ENCODE measurements at places on chromosomes 11 and 22.

GRCh38 chr22:29156507-29156906 lies 49.2 kb upstream of the EMID1 start:
- no peak for DNase-seq

- no peak for DNase-seq
Observed at GRCh38 chr11:84963240-84963639, 663.9 kb downstream of the DLG2 start.

- DNase-seq: peak; percentile 14
Observed at GRCh38 chr22:27100789-27101188, 443.4 kb downstream of the MIAT start.

GRCh38 chr11:75653532-75653931 lies 15.3 kb downstream of the MAP6 start:
- DNase-seq: no peak

GRCh38 chr22:35754761-35755160 lies 37.1 kb downstream of the APOL5 start:
- no peak for DNase-seq

- peak; percentile 81 for DNase-seq
Observed at GRCh38 chr11:9861860-9862725, 198.2 kb downstream of the SWAP70 start.

GRCh38 chr22:31846161-31847115 lies 92.6 kb downstream of the DEPDC5 start:
- DNase-seq: no peak

DNA sequence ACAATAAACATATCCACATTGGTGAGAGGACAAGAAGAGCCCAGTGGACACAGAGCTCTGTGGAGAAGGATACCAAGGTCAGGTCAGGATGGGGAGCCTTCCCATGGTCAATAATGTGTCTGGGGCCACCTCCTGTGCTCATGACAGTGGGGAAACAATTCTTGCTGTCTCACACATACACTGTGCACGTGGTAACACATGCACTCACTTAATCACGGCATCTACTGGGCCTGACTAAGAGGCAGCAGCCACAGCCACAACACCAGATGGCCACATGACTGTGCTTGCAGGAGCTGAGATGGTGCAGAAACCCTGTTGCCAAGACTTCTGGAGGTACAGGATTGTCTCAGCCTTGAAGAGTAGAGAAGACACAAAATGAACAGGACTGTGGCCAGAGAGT lies 28.6 kb downstream of the C22orf42 start:
- no peak for DNase-seq

- DNase-seq: no peak
Observed at GRCh38 chr11:93113824-93114223, 84.0 kb downstream of the SLC36A4 start.

DNA sequence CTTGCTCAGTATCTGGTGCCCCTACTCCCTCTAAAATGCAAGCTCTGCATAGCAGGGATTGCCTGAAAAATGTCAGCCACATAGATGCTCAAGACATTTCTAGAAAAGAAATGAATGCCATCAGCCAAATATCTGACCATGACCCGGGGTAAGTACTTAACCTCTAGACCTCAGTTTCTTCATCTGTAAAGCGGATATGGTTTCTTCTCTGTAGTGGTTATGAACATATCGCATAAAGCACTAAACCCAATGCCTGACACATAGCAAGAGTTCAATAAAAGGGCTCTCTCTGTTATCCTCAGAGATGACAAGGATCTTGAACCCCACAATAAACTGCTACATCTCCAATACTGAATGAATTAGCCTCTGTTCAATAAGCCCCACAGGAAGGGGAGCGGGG lies 122.6 kb downstream of the ABTB2 start:
- DNase-seq: no peak

GRCh38 chr11:68938816-68939582 lies 35.3 kb downstream of the IGHMBP2 start:
- no peak for DNase-seq

DNA sequence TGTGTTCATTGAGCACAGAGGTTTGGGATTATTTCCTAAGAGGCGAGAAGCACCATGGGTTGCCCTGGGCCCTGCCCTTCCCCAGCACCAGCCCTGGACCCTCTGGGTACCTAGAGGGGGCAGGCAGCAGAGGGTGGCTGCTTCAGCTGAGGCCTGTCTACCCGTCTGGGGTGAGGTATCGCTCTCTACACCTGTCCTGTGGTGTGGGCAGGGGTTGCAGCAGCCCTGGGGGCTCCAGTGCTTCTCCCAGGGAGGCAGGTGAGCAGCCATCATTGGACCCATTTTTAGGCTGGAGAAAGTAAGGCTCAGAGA lies 15.6 kb downstream of the PRDM11 start:
- no peak for DNase-seq

- no peak for DNase-seq
Observed at GRCh38 chr22:47841156-47841555, 1078.7 kb downstream of the TBC1D22A start.

DNA sequence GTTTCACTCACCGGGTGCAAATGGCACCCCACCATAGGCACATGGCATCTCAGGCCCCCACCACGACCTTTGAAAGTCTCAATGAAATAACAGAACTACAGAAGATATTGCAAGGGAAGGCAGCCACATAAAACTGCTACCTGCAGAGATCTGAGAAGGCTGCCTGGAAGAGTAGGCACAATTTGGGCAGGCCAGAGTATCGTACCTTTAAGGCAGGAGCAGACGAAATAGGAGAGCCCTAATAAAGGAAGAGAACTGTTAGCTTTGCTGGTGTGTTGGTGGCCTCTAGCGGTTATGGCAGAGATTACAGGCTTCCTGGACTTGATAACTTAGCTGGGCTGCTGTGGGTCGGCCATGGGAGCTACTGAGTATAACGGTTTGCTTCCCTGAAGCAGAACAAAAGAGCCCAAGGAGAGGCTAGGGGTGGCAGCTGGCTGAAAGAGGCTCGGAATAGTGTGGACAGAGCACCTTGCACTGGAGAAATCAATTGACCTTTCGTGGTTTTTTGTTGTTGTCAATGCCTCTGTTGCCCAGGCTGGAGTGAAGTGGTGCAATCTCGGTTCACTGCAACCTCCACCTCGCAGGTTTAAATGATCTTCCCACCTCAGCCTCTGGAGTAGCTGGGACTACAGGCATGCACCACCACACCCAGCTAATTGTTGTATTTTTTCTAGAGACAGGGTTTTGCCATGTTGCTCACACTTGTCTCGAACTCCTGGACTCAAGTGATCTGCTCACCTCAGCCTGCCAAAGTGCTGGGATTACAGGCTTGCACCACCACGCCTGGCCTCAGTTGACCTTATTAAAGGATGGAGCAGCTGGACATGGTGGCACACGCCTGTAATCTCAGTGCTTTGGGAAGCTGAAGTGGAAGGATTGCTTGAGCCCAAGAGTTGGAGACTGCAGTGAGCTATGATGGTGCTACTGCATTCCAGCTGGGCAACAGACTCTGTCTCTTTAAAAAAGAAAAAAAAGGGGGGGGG lies 4.8 kb downstream of the SDF2L1 start:
- peak; percentile 87 for DNase-seq

DNA sequence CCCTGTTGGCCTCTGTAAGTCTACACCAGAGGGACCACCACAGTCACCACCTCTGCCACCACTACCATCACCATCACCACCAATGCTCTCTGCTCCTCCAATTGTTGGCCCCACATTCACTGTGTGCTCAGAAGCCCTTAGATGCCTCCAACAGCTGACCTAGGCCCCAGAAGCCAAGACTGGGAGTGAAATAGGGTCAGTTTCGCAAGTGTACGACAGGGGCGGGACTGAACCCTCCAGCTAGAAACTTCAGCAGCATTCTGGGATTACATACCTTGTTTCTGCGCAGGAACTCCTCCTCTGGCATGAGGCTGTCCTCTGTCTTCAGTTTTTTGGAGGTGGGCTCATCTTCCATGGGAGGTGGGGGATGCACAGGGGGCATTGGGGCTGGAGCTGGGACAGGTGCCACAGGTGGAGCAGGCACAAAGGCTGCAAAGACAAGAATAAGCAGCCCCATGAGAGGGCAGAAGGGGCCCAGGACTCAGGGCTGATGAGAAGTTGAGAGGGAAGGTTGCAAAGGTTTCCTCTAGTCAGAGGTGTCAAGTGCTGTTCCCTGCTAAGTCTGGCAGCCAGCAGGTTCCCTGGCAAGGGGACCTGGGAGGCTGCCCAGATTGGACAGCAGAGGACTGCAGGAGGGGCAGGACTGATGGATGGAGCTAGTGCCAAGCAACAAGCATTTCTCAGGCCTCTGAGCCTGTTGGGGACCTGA lies 10.2 kb upstream of the TBC1D10A start:
- no peak for DNase-seq

- DNase-seq: no peak
Observed at GRCh38 chr22:30985561-30986208, 16.6 kb downstream of the TUG1 start.

DNA sequence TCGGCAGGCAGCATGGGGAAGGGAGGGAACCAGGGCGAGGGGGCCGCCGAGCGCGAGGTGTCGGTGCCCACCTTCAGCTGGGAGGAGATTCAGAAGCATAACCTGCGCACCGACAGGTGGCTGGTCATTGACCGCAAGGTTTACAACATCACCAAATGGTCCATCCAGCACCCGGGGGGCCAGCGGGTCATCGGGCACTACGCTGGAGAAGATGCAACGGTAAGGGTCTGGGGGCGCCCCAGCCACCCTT lies 204 bp downstream of the FADS2 start:
- no peak for DNase-seq

GRCh38 chr11:4381901-4382300 lies 11.6 kb downstream of the TRIM21 start:
- no peak for DNase-seq

- DNase-seq: no peak
Observed at GRCh38 chr11:2725368-2726300, 25.8 kb upstream of the KCNQ1OT1 start.

DNA sequence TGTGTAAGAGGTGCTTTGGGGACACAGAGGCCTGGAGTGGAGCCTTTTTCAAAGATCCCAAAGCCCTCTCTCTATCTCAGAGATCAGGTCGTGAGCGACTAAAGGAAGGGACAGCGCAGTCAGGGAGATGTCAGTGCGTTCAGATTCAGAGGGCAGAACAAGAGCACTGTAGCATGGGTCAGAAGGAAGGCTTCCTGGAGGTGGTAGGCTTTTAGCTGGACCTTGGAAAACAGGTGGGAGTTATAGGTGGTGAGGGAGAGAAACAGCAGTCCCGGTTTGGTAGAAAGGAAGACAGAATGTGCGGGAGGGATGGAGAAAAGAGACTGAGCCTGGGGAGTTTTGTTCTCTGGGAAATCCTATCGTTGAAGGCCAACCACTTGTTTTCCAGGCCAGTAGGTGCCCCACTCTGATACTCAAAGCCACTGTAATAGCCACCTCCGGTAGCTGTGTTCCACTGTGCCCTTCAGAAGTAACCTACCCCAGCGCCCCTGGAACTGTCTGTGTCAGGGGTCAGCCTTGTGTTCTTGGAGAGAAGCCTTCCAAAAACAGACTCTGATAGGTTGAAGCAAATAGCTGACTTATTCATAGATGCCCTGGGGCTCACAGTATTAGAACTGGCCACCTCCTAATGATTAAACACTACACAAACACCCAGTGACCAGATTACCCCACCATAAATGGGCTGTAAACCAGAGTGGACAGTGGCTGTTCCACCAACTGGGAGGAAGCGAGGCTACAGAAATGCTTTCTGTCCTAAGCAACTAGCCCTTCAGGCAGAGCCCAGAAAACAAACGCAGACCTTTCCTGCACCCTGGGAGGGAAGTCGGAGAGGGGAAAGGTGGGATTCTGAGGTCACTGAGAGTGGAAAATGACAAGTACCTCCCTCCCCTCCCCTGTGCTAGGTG lies 157.7 kb downstream of the DBX1 start:
- no peak for DNase-seq

DNA sequence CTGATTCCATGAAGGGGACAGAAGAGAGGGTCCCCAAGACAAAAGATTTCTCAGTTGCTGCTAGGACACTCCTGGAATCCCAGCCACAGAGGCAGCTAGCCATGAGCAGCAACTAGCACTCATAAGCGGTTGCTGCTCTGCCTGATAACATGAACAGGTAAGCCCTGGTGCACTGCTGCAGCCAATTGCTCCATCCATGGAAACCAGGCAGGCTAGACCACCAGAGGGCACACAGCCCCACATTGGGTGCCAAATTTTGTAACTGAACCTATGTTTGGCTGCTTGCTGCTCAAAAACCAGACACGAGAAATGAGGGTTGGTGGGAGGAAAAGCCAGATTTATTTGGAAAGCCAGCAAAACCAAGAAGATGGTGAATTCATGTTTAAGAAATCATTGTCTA lies 21.9 kb upstream of the QSER1 start:
- no peak for DNase-seq

DNA sequence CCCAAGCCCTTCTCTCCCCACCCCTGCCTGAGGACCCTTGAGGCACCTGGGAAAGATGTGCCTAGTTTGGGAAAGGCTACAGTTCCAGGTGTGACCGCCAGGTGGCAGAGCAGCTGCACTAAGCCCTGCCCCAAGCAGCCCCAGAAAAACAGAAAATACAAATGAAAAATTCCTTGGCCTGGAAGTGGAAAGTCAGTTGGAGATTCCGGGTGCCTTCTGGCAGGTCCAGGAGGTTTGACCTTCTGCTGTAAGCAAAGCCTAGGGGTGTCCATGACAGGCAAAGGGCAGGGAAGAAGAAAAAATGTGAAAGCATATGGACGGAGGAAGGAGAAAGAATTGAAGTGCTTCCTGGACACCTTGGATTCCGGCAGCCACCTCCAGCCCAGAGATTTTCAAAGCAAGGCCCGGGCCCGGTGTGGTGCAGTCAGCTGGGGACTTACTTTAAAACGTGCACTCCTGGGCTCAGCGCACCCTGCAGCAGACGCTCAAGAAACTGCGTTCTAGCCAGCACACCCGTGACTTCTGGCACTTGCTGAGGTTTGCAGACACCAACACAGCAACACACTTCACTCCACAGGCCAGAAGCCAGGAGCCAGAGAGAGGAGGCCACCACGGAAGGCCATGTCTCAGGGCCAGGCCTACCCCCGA lies 37.3 kb upstream of the SLC22A12 start:
- peak; percentile 61 for DNase-seq

DNA sequence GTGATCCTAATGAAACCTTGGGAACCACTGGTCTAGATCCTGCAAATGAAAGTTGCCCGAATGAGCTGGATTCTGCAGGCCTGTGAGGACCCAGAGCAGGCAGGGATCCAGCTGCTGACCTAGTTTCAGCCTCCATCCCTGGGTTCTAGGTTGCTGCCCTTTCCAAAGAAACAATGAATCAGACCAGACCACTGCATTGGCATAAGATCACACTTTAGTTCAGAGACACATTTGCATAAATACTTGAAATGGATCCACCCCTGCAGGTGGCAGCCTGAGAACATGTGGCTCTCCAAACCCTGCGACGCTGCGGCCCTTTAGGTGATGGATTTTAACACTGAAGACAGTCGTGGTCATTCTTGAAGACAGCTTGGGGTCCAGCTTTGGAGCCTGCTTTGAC lies 23.7 kb downstream of the ADAMTS8 start:
- no peak for DNase-seq

Data from NCI-H446 (cell line).